ENCODE measurements at places on chromosomes 4 and X.

DNA sequence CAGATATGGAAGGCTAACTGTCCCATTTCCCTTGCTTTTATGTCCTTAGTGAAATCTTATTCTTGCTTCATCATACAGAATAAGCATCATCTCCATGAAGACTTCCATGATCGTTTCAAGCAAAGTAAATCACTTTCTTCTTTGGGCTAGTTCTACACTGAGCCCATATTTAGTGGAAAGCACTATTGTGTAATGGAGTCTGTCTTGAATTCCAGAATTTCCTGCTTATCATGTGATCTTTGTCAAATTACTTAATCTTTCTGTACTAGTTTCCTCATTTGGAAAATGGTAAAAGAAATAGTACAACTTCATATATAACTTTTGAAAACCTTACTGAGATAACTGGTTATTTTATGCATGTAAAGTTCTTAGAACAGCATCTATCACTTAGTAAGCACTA lies 7.6 kb downstream of the ANAPC10 start:
- no peak for DNase-seq

DNA sequence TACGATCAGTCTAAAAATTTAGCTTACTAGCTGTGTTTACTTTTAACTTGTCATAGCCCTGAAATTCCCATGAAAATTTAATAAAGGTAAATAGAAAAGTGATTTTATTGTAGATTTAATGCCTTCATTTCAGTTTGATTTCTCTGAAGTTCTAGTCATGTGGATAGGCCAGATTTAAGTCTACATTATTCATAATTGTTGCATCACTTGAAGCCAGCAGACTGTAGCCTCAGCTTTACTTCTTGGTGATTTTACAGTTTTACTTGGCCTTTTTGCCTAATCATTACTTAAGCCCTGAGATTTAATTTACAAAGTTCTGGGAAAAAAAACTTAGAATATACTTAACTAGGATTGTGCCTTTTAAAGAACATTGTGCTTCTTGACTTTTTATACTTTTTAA lies 73.5 kb upstream of the FHDC1 start:
- no peak for DNase-seq

DNA sequence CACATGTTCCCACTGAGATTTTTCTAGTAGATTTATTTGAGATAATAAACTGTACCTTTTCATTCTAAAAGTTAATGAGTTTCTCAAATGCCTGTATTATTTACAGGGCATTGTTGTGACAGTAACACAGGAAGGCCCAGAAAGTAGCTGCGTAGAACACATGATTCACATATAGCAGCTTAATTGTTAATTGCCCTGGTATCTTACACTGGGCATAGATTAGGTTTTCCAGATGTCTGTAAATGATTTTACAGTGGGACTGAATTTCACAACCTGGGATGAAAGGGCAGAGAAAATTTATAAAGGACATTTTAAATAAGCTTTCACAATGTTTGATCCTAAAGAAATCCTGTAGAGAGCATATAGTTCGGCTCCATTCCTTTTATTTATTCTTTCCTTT lies 27.6 kb downstream of the UGT8 start:
- no peak for DNase-seq

GRCh38 chrX:10577853-10578252 lies 42.5 kb downstream of the MID1 start:
- DNase-seq: no peak
